ENCODE measurements at places on chromosomes 13 and 19.
A peak's percentile ranks its signal among the peaks of the same experiment; 100 is the strongest.

DNA sequence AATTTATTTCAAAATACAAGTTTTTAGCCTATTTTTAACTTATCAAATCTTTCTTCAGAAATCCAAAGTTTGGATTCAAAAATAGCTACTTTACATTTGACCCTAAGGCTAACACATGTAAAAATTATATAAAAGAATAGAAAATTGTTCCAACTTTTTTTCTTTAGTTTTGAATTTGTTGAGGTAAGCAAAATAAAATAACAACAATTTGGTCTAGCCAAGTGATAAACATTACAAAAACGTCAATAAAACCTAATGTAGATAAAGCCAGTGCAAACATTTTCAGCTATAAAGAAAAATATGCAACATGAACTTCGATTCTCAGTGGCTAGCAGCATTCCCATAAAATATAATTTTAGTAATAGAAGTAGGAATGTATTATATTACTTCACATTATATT is 400.3 kb downstream of the PCDH9 start:
- no peak for DNase-seq

DNA sequence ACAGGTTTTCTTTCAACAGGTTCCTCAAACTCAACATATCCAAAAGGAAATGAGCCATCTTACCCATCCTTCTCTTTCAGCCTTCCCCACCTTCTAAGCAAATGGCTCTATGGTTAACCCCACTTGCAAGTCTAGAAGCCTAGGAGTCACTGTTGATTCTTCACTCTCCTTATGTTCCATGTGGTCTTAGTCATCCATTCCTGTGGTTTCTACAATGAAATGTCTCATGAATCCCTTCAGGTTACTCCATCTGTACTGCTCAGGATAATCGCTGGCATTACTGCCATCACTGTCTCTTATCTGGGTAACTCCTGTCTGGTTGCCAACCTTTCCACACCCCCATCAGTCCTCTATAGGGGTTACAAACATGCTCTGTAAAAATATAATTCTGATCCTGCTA is 381.3 kb downstream of the ENOX1 start:
- peak; percentile 72 for DNase-seq

- DNase-seq, result no peak
These were observed 16.7 kb downstream of the MYBPC2 start for GRCh38 chr19:50449236-50449899.

DNA sequence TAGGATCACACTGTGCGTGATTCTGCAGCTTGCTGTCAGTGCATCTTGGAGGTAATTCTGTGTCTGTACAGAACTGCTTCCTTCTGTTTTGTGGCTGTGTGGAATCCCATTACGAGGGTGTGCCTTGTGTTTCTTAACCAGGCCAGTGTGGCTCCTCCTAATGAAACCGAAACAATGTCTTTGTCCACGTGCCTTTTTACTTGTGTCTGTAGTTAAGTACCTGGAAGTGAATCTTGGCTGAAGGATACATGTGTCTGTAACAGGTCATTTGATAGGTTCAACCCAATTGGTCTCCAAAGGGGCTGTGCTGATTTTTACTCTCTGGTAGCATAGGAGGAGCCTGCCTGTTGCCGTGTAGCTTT is 13.1 kb downstream of the NOP53 start:
- DNase-seq, result no peak

DNA sequence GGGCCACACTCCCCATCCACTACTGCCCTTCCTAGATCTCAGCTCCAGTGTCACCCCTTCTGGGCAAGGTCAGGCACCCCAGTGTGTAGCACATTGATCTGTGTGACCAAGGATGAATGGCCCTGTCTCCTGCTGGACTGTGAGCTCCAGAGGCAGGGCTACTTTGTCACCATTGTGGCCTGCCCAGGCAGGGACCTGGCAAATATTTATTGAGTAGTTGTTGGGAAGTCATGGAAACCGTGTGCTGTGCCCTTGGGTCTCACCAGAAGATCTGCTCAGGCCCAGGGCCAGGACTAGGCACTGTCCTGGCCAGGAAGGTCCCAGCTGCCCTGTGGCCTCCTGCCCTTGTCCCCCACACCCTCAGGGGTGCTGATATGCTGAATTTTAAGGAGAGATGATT is 10.5 kb downstream of the NACC1 start:
- no peak for DNase-seq

GRCh38 chr13:38415233-38415632 is 65.6 kb downstream of the UFM1 start:
- no peak for DNase-seq

GRCh38 chr19:48394331-48395169 is 1.1 kb downstream of the GRIN2D start:
- no peak for DNase-seq

DNA sequence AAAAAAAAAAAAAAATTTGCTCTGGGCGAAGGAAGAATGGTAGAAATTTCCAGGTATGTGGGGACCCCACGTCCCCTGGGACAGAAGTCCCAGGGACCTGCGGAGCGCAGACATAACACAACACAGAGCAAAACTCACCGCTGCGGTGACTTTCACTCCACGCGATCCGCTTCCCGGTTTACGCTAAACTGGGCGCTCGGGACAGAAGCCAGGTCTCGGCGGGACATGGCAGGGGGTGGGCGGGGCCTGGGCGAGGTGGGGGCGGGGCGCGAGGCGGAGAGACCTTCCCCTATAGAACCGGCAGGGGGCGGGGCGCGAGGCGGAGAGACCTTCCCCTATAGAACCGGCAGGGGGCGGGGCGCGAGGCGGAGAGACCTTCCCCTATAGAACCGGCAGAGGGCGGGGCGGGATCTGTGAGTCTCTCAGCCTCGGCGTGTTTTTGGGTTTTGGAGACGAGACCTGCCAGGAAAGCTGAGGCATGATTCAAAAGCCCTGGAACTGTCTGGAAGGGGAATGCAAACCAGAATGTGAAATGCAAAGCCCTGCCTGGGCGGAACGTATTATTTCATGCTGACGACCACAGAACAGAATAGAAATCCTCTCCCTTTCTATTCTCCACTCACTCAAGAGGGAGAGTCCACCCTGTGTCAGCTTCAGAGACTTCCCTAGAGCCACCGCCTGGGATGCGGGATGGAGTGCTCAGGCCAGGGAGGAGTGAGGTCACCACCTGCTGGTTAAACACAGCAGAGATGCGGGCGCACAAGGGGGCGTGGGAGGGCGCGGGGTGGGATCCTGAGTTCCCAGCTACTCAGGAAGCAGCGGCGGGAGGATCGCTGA is 20.2 kb upstream of the ERVV-1 start:
- DNase-seq, result peak; percentile 78

DNA sequence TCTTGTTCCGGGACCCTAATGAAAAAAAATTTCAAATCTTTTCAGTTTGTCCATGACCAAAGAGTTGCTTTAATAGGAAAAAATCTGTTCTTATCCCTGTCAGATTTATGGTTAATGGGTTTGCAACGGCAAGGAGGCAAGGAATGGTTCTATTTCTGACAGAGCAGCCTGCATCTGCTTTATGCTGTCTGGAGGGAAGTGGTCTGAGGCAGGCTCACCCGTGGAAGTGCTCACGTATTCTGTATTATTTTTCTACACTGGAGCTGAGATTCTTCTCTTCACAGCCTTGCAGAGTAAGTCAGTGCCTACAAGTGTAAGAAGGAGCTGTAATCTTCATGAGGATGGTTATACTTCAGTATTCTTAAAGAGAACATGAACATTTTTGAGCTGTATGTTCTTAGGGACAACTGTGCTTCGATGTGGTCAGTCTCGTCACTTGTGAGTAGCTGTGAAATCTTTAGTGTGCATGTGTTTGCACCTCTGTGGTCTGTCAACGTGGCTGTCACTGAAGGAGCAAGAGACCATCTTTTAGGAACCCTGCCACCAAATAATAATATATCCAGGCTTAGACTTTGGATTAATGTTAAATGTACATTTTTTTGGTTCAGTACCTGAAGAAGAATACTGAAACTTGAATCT is 114.3 kb downstream of the DNAJC3 start:
- no peak for DNase-seq

- DNase-seq, result peak; percentile 9
These were observed 17.1 kb downstream of the PCCA start for GRCh38 chr13:100106005-100106404.

GRCh38 chr13:104996022-104996421 is 1539.4 kb downstream of the EFNB2 start:
- DNase-seq, result no peak

DNA sequence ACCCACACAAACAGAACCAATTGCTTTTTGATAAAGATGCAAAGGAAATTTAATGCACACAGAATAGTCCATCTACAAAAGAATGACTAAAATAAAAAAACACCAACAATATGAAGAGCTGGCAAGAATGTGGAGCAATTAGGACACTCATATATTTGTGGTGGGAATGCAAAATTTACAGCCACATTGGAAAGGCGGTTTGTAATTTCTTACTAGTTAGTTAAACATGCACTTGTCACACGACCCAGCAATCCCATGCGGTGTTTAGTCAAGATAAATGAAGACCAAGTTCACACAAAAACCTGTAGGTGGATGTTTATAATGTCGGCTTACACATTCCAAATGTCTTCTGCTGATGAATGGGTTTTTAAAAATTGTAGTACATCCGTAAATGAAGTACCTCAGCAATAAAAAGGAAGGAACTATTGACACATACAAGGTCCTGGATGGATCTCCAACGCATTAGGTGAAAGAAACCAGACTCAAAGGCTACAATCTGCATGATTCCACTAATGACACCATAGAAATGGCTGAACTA is 5.2 kb downstream of the GRTP1 start:
- DNase-seq, result no peak

DNA sequence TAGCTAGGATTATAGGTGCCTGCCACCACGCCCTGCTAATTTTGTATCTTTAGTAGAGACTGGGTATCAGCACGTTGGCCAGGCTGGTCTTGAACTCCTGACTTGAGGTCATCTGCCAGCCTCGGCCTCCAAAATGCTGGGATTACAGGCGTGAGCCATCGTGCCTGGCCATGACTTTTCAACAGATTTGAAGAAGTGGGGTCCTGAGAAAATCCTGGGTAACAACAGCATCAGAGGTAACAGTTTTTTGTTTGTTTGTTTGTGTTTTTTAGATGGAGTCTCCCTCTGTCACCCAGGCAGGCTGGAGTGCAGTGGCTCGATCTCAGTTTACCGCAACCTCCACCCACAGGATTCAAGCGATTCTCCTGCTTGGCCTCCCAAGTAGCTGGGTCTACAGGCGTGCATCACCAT is 3.7 kb downstream of the JUNB start:
- peak; percentile 78 for DNase-seq

DNA sequence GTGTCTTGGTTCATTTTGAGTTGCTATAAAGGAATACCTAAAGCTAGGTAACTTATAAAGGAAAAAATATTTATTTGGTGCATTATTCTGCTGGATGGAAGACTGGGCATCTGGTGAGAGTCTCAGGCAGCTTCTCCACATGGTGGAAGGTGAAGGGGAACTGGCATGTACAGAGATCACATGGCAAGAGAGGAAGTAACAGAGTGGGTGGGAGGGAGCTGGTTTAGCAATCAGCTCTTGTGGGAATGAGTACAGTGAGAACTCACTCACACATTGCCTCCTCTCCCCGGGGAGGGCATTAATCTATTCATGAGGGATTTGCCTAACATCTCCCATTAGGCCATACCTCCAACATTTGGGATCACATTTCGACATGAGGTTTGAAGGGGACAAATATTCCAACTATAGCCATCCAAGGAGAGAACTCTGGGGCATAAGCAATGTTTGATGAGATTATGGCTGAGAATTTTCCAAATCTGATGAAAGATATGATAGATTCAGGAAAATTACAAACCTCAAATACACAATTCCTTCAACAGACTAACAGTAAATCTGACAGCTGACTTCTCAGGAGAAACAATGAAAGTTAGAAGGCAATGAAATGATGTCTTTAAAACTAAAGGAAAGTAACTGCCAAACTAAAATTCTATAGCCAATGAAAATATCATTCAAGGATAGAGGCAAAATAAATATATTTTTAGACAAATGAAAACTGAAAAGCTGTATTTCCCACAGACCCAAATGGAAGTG is 52.5 kb downstream of the MTUS2 start:
- no peak for DNase-seq

- DNase-seq, result no peak
These were observed 21.8 kb upstream of the PLEKHF1 start for GRCh38 chr19:29643361-29643935.

DNA sequence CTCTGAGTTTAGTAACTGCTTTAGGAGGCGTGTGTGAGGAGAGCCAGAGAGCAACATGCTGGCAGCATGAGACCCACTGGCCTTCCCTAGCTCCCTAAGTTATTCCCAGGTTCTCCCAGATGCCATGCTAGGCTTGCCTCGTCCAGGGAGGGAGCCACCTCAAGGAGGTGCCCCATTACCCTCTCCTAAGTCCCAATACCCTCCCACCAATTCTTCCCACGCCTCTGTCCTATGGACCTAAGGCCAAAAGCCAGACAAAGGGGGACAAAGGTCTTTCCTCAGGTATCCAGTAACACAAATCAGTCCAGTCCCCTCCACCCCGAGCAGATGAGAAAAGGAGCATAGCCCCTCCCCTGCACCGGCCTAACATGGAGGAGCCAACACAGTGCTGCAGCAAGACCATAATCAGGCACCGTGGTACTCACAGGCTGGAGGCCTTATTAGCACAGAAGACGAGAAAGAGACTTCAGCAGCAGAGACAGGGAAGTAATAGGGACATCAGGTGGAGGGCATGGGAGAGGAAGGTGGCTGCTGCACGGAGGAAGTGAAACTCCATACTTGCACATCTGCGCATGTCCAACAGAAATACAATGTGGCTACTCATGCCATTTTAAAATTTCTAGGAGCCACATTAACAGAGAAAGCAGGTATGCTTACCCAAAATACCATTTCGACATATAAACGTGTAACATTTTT is 46.3 kb downstream of the BRD4 start:
- no peak for DNase-seq

GRCh38 chr13:58617880-58618665 is 986.5 kb downstream of the PCDH17 start:
- DNase-seq, result no peak

DNA sequence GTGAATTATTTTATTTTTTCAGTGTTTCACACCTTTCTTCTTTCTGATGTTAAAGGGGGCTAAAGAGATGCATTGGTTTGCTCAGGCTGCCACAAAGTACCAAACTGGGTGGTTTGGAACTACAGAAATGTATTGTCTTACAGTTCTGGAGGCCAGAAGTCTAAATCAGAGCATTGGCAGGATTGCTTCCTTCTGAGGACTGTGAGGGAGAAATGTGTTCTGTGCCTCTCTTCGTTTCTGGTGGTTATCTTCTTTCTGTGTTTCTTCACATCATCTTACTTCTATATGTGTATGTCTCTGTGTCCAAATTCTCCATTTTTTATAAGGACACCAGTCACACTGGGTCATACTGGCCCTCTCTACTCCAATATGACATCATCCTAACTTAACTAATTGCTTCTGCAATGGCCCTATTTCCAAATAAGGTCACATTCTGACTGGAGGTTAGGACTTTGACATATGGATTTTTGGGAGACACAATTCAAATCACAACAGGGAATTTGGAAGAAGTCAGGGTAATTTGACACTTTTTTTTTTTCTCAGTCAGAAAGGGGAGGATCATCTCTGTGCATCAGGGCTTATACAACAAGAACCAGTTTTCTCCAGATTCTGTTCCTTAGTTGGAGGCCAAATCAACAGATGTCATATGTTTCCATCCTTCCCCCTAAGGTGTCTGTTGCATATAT is 188.2 kb downstream of the KCNRG start:
- DNase-seq, result no peak

GRCh38 chr19:18718015-18718526 is 34.6 kb downstream of the CRTC1 start:
- DNase-seq, result no peak

All from mesenchymal stem cell (in vitro differentiated cells and primary cell).